ENCODE measurements at places on chromosomes 4 and X.

GRCh38 chr4:104413487-104413886 is 81.2 kb downstream of the CXXC4 start:
- DNase-seq: no peak

DNA sequence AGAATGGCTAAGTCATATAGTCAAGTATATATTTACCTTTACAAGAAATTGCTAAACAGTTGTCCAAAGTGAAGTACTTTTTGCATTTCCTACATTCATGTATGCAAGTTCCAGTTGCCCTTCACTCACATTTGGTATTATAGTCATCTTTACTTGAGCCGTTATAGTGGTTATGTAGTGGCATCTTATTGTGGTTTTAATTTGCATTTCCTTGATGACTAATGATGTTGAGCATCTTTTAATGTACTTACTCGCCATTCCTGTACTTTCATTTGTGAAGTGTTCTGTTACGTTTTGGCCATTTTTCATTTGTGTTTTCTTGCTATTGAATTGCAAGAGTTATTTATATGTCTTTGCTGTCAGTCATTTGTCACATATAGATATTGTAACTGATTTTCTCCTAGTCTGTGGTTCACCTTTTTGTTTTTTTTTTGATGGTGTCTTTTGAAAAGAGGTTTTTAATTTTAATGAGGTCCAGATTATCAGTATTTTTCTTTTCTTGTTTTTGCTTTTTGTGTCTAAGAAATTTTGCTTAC is 27.6 kb downstream of the ARFIP1 start:
- DNase-seq: no peak

GRCh38 chrX:153245288-153245731 is 66.2 kb downstream of the MAGEA1 start:
- no peak for DNase-seq

DNA sequence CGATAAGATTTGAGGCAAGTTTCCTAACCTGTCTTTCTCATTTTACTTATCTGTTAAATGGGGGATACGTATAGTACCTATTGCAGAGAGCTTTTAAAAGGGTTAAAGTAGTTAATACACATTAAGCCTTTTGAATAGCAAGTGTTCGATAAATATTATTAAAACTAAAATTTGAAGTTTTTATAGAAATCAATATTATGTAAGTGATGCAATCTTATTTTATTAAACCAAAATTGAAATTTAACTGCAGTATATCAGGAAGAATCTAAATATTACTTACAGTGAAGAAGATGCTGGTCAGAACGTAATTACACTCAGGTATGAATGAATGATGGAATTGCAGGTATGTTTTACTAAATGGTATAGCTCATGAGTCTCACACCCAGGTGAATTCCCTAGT is 58.0 kb downstream of the ANXA3 start:
- no peak for DNase-seq

- no peak for DNase-seq
These were observed 106.4 kb downstream of the AMELX start for GRCh38 chrX:11399489-11400094.

- no peak for DNase-seq
These were observed 48.2 kb downstream of the HADH start for GRCh38 chr4:108037884-108038283.

DNA sequence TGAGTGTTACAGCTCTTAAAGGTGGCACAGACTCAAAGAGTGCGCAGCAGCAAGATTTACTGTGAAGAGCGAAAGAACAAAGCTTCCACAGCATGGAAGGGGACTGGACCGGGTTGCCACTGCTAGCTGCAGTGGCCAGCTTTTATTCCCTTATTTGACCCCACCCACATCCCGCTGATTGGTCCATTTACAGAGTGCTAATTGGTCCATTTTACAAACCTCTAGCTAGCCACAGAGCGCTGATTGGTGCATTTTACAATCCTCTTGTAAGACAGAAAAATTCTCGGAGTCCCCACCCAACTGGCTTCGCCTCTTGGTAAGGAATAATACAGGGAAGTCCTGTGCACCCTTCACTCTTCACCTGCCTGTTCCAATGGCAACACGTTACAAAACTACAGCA is 1.9 kb upstream of the SHROOM2 start:
- no peak for DNase-seq

GRCh38 chr4:143183513-143184216 is 1.1 kb upstream of the USP38 start:
- no peak for DNase-seq

GRCh38 chr4:118012142-118012541 is 22.1 kb upstream of the NDST3 start:
- no peak for DNase-seq

DNA sequence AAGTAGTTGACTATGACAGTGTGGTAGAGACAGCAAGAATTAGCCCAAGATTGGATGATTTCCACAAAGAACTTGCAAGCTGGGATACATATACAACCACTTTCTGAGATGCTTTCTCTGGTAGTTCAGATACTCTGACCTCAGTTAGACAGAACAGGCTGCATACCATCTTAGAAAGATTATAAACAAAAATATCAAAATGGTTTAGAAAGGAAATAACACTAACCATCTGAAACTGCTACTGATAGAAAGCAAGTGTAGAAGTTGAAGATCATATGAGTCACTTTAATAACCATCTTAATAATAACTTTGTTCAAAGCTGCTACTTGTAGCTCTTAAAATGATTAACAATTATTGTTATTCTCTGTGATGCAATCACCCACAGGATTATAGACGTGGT is 255.4 kb upstream of the TTC29 start:
- no peak for DNase-seq

- DNase-seq: no peak
These were observed 50.9 kb downstream of the FAM193A start for GRCh38 chr4:2587213-2587823.

- no peak for DNase-seq
These were observed 19.7 kb downstream of the ZFX start for GRCh38 chrX:24169211-24169610.

GRCh38 chr4:102339018-102339417 is 6.3 kb downstream of the SLC39A8 start:
- DNase-seq: no peak

DNA sequence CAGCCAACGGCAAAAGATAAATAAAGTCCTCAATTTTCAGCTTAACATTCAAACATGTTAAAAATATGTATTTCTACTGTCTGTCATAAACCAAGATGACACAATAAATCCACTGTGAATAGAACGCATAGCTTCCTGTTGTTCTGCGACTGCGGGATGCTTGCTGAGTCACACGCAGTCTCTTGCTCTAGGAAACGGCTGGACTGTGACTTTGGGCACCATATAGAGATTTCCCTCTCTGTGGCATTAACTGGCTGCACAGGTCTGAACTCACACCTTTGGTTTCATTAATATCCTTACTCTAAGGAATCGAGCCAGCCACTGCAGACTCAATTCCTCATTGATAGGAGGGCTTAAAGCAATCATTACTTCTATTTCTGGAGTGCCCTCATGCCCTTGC is 8.4 kb downstream of the BEND4 start:
- no peak for DNase-seq

GRCh38 chr4:175833574-175834311 is 21.7 kb upstream of the GPM6A start:
- no peak for DNase-seq

DNA sequence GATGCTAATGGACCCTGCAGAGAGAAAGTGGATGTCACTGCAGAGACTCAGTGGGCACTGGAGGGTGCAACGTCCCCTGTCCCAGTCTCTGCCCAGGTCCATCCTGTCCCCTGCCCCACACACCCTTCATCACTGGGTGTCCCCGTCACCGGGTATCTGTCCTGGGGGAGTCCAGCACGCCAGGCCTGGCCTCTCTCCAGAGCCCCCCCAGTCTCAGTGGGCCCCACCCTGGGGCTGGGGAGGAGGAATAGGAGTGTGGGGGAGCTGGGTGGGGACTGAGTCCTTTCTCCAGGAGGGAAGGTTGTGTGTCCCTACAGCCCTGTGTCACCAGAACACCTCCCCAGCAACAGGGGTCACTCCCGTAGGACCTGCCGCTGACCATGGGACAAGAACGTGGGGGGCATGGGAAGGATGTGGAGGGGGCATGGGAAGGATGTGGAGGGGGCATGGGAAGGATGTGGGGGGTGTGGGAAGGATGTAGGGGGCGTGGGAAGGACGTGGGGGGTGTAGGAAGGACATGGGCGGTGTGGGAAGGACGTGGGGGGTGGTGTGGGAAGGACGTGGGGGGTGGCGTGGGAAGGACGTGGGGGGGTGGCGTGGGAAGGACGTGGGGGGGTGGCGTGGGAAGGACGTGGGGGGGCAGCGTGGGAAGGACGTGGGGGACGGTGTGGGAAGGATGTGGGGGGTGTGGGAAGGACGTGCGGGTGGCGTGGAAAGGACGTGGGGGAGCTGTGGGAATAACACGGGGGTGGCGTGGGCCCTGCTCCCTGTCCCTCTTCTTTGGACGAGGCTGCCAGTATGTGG is 21.0 kb upstream of the SPON2 start:
- DNase-seq: peak; percentile 63

GRCh38 chr4:108834166-108834834 is 71.4 kb upstream of the ETNPPL start:
- DNase-seq: no peak

- no peak for DNase-seq
These were observed 221.8 kb downstream of the KIT start for GRCh38 chr4:54879576-54879975.

DNA sequence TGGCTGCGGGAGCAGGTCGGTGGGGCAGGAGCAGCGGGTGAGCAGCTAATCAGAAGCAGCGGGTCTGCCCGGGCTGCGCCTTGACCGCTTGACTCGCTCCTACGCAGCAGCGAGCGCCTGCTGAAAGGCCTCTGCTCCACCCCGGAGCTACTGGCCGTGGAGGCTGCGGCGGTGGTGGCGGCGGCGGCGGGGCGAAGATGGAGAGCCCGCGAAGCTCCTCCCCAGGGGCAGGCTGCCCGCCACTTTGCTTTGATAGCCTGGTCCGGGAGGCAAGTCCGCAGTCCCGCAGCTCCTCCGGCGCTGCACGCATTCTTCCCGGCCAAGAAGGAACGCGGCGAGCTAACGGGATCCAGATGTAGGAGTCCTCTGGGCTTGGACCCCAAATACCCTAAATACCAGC is 36.7 kb downstream of the PJA1 start:
- no peak for DNase-seq

DNA sequence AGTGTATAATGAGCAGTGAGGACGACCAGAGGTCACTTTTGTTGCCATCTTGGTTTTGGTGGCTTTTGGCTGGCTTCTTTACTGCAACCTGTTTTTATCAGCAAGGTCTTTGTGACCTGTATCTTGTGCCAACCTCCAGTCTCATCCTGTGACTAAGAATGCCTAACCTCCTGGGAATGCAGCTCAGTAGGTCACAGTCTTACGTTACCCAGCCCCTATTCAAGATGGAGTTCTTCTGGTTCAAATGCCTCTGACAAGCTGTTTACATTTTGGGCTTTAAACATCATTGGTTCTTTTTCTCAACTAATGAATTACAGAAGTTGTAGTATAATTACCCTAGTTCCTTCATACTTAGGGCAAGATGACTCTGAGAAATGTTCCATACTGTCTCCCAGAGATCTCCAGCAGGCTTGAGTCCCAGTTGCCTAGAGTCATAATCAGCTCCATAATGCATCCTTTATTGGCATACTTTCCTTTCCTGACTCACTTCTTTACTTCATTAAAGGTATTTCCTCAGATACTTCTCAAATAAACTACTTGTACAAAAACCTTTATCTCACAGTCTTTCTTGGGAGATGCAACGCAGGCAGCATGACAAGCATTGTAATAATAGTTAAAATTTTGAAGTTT is 136.5 kb downstream of the KDM6A start:
- DNase-seq: no peak

DNA sequence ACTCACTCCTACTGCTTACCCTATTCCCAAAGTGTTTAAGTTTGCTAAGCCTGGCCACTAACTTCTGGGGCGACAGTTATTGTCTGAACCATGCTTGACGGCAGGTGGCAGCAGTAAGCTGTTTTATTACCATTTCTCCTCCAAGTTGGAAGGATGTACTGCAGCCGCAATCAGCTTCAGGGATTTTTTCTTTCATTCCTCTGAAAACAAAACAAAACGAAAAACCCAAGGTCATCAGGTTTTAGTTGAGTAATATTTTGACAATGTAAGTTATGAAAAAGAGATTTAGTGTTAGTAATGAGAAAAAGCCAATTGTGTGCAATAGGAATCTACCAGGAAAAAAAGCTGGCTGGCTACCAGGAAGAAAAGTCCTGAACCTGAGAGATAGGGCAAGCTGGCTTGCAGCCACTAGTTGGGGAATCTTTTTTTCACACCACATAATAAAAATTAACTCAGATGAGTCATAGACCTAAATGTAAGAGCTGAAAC is 13.2 kb upstream of the RAB9B start:
- DNase-seq: no peak

- DNase-seq: no peak
These were observed 71.3 kb upstream of the FBXW7 start for GRCh38 chr4:152607178-152607577.

DNA sequence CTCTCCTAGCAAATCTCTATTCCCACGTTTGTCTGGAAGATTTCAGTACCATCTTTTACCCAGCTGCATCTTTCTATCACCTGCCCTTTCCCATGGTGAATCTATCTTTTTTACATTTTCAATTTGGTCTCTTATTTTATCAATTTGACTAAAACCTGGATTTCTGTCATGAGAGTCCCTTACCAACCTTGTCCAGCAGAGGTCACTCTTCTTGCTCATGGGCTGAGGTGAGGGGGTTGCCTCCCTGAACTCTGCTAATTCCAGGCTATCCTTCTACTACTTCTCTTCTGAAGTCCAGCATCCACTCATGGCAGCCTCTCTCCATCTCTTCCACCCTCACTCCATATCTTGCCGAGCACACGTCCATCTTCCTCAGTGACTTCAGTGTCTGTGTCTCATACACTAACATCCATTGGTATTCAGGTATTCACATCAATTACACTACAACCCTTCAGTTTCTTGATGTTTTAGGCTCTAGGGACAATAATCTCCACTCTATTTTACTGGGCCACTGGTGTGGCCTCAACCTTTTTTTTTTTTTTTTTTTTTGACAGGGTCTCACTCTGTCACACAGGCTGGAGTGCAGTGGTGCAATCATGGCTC is 17.8 kb upstream of the ZNF827 start:
- DNase-seq: no peak

GRCh38 chr4:14771504-14772175 is 230.6 kb upstream of the CPEB2 start:
- DNase-seq: no peak

- no peak for DNase-seq
These were observed 175.4 kb upstream of the TENM3 start for GRCh38 chr4:182067828-182068227.

DNA sequence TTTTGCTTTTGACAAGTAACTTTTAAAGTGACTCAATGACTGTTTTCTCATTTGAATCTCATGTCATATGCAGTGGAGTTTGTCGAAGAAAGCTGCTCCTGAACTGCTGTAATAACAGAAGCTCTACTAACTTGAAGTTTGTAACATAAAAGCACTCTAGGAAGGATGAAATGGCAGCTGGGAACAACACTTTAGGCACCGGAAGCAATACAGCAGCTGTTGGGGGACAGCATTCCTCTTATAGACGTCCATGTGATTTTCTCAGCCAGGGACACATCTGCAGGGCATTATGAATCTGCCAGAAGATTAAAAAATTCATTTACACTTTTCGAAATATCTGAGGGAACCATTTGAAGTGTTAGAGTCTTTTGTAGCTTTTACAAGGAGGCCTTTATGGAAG is 1035.8 kb downstream of the ADGRL3 start:
- no peak for DNase-seq

- DNase-seq: no peak
These were observed 38.9 kb downstream of the PDHA1 start for GRCh38 chrX:19382555-19383145.
